ENCODE measurements at places on chromosomes 3 and 15.
A peak's percentile ranks its signal among the peaks of the same experiment; 100 is the strongest.

DNA sequence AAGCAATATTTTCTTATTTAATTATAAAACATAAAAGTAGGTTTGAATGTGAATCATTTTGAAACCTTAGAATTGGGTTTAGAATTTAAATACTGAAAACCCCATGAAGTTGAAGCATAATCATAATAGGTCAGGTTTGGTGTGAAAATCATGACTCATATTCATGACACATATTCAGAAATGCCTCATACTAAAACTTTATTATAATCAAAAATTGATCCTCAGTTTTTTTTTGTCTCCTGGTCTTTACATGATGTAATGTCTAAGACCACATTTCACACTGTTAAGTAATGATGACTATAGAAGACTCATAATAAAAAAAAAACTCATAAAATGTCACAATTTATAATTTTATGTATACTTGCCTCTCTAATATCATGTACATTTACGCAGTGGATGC, 190.4 kb downstream of the FOXP1 start:
- DNase-seq: no peak

DNA sequence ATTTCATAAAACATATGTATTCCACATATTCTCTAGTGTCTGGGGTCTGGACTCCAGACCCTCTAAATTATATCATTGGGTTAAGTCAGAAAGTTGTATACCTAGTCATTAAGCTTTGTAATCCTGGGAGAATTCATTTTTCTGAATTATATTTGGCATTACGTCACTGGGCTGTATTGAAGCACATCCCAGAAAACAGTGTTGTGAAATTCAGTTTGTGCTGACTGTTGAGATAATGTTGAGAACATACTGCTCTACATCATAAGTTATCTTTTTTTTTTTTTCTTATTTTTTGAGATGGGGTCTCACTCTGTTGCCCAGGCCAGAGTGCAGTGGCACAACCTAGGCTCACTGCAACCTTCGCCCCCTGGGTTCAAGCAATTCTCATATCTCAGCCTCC, 153.1 kb upstream of the STT3B start:
- DNase-seq: no peak

DNA sequence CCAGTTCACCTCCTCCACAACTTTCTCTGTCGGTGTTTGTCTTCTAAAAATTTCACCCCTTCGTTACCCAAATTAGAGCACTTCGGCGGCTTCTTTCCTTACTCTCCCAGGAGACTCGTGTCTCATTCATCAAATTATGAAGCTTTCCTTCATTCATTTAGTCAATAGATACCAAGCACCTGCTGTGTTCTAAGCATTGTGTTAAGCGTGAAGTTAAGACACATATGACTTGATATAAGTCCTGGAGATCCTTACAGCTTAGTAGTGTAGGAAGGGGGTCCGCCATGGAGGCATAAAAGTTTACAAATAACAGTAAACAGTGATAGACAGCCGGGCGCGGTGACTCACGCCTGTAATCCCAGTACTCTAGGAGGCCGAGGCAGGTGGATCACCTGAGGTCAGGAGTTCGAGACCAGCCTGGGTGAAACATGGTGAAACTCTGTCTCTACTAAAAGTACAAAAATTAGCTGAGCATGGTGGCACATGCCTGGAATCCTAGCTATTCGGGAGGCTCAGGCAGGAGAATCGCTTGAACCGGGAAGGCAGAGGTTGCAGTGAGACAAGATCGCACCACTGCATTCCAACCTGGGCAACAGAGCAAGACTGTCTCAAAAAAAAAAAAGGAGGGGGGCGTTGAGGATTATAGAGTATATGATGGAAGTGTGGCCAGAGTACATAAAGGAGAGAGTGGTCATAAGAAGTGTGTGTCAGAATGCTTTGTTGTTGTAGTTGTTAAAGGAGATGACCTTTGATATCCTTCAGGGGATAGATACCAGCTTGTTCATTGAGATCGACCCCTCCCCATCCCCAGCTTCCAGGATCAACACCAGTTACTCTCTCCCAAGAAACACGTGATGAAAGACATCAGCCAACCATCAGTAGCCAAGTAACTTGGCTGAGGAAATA, 744 bp upstream of the CCDC32 start:
- no peak for DNase-seq

DNA sequence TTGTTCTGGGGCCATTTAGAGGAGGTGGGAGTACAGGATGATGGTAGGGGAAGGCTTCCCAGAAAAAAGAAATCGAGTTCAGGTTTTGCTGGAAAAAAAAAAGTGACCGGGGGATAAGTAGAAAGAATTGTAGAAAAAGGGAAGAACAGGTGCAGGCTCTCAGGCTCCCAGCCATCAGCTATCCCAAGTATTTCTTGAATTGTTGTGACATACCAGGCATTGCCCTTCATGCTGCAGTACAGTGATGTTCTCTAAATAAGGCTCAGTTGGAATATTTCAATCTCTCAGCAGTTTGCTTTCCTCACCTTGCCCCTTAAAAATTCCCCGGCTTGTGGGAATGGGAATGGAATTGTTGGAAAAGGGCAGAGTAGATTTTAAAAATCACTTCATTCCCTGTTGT, 82.5 kb upstream of the RGMA start:
- no peak for DNase-seq

- DNase-seq: no peak
Observed at GRCh38 chr3:21859124-21860081, 108.4 kb upstream of the ZNF385D start.

GRCh38 chr3:55122312-55122711, 194.5 kb upstream of the LRTM1 start:
- DNase-seq: no peak

DNA sequence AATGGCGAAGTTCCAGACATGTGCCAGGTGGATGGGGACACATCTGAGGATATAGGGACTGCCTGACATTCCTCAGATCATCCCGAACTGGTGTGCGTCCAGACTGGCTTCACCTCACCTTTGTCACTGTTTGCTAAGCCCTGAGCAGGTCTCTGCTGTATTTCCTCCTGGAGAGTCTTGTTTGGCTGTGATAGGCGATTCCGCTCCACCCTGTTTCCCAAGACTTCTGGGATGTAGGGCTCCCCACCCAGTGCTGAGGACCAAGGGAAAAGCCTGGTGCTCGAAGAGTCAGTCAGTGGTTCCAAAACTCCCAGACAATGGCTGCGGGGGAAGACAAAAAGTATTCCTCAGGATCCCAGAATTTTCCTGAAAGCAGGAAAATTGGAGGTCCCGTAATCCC, 11.1 kb upstream of the FURIN start:
- DNase-seq: no peak

GRCh38 chr3:186959029-186959624, 28.8 kb downstream of the ST6GAL1 start:
- no peak for DNase-seq

DNA sequence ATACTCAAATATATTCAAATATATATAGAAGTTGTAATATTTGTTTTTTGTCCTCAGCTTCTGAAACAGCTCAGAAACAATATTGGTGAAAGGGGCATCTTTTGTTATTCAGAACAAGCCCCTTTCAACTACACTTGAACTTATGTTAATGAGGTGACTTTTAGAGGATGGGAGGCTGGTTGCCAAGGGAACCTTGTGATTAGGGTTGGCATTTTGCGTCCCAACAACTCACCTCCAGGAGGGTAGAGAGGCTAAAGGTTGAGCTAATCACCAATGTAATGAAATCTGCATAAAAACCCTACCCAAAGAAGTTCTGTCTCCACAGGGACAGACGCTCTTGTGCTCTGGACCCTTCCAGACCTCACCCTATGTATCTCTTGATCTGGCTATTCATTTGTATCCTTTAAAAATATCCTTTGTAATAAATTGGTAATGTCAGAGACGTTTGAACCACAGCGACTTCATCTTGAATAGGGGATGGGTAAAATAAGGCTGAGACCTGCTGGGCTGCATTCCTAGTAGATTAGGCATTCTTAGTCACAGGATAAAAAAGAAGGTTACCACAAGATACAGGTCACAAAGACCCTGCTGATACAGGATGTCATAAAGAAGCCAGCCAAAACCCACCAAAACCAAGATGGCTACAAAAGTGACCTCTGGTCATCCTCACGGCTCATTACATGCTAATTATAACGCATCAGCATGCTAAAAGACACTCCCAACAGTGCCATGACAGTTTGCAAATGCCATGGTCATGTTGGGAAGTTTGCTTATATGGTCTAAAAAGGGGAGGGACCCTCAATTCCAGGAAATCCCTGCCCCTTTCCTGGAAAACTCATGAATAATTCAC, 111.1 kb downstream of the FMN1 start:
- no peak for DNase-seq

- no peak for DNase-seq
Observed at GRCh38 chr3:30477149-30477921, 129.1 kb upstream of the TGFBR2 start.

GRCh38 chr3:11004563-11004962, 12.0 kb downstream of the SLC6A1 start:
- DNase-seq: no peak

DNA sequence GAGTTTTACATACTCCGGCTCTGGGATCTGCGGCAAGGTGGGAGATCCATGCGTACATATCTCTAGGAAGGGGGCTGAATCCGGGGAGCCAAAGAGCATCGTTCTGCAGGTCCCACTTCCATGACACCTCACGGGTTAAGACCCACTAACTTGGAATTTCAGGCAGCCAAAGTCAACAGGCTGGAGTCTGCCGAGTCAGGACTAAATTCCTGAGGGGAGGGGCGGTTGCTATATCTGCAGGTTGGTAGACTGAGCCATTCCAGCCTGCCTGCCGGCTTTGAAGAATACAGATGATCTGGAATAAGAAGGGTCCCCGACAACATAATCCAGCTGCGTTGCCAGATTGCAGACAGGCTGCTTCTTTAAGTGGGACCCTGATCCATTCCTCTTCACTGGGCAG, 65.4 kb upstream of the PEX5L start:
- no peak for DNase-seq

DNA sequence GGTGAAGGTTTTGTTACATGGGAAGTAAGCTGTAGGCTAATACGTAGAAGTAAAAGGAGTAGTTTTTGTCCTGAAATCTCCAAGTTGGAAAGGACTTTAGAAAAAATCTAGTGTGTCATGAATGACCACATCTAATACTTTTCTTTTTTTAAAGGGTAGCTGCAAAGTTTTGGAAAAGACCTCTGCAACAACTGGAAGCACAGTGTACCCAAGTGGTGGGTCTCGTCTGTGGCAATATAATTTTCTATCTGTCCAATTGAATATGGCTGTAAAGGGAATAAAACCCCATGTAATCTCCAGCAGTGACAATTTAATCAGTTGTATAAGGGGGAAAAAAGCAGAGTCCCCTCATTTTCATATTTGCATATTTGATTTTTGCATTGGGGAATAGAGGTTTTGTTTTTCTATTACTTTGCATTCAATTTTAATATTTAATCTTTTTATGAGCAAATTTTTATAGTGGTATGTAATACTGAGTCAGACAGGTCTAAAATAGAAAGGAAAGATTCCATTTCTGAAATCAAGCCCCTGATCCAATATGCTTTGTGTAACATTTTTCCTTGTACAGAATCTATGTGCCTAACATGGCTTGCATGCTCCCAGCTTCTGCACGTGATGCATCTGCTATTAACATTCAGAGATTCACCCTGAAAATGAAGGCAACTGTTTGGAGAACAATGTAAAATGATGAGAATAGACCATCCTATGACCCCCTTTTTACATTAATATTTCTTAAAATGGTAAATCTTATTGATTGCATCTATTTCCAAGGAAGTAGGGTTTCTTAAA, 531.4 kb downstream of the ZIC1 start:
- DNase-seq: no peak

DNA sequence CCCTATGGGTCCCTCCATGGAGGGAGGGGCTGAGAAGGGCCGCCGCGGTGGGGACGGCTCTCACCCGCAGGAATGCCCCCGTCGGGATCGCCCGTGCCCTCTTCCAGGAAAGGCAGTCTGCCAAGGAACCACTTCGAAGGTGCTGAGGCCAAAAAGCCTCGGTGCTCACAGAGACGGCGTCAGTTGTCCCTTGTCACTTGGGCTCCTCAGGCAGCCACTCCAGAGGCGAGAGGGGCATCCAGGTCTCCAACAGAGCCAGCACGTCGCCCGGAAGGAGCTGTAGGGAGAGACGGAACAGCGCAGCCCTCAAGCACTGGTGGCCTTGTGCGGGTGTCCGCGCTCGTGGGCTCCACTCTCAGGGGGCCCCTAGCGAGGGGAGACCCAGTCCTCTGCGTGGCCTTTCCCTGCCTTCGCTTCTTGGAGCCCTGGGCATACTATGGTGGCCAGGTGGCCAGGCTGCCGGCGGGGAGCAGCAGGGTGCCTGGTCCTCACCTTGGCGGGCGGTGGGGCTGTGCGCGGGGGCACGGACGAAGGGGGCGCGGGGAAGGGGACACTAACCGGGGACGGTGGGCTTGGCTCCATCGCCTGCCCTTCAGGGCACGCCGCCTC, 994 bp downstream of the MESP1 start:
- DNase-seq: peak; percentile 41

- DNase-seq: no peak
Observed at GRCh38 chr3:674116-674515, 418.7 kb upstream of the CNTN6 start.

- peak; percentile 12 for DNase-seq
Observed at GRCh38 chr15:68365140-68365745, 66.7 kb downstream of the ITGA11 start.

GRCh38 chr15:33872416-33873106, 95.7 kb upstream of the CHRM5 start:
- no peak for DNase-seq

DNA sequence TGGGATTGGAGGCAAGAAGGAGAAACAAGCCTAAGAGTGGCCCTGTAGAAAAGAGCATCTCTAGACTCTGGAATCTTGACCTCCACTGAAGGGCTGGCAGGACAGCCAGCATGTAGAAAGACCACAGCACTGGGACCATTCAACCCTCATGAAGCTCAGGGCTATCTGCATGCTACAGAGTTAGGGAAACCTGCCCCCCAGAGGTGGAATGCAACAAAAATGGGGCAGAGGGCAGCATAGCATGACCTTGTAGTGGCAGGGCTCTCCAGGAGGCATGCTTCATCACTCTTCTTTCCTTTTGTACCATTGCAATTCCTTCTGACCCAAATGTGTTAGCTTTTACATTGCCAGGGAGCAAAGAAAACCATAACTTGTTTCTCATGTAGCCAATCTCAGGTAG, 445.4 kb downstream of the EPHB1 start:
- DNase-seq: no peak

DNA sequence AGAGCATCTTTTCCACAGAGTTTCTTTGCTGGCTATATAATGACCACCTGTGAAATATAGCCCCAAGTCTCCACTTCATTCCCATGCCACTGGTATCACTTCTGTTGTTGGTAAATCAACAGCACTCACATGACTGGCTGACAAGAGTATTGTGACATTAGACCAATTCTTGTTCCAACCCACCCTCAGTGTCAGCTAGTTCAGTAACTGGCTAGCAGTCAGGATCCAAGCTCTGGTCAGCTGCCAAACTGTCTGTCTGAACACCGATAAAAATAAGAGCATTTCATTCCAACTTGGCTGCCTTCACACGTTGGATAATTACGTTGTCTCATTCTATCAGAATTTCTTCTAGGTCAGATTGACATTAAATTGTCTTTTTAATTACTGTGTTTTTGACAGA, 166.5 kb downstream of the USP13 start:
- no peak for DNase-seq

Measured in cerebellum (tissue), 4 donors.